ENCODE measurements at places on chromosomes 4 and X.

DNA sequence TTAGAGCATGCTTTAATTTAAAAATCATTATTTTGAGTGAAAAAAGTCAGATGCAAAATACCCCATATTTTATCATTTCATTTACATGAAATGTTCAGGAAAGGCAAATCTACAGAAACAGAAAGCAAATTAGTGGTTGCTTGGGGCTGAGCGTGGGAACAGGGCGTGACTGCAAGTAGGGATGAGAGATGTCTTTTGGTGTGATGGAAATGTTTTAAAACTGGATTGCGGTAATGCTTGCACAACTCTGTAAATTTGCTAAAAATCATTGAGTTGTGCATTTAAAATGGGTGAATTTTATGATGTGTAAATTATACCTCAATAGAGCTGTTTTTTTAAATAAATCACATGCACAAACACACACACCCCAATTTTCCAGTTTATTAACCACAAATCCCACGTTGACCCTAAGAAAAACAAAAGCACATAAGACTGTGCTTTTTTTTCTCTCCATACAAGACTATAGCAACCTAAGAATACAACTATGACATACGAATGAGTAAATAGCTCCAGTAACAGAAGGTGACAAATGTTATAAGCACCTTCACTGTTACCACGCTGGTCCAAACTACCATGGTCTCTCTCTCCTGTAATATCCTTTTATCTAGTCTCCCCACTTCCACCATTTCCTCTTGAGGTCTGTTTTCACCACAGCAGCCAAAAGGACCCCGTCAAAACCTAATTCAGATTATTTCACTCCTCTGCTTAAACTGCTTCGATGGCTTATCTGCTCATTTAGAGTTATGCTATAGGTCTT, 37.2 kb downstream of the FRMD7 start:
- DNase-seq = no peak

DNA sequence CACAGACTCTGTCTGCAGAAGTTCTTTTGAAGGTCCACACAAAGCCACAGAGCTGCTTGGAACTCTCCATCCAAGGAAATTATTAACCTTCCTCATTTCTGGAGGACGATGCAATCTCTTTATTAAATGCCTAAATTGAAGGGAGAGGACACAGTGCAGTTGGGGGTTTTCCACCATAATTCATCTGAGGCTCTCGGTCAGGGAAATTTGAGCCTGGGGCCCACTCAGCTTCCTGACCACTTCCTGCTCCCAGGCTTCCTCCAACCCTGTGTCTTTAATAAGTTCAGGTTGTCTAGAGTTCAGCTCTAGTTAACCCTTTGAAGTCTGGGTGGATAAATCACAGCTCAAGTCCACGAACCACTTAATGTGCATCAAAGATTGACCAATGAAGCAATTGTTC, 58.5 kb downstream of the PRPS1 start:
- DNase-seq = no peak

DNA sequence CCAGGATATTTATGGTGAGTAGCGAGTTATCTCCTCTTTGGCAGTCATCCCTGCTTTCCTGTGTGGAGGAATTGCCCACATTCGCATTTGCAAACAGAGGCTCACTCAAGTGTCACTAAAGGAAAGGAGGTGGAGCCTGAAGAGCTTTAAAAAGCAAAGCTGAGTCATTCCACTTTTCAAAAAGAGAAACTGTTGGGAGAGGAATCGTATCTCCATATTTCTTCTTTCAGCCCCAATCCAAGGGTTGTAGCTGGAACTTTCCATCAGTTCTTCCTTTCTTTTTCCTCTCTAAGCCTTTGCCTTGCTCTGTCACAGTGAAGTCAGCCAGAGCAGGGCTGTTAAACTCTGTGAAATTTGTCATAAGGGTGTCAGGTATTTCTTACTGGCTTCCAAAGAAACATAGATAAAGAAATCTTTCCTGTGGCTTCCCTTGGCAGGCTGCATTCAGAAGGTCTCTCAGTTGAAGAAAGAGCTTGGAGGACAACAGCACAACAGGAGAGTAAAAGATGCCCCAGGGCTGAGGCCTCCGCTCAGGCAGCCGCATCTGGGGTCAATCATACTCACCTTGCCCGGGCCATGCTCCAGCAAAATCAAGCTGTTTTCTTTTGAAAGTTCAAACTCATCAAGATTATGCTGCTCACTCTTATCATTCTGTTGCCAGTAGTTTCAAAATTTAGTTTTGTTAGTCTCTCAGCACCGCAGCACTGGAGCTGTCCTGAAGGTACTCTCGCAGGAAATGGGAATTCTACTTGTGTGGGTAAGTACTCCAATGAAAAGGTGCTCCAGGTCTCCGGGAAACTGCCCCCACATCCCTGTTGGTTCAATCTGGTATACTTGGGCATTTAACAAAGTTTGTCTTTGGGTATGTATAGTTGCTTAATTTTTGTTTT, at the start of gene EGF:
TSS of gene EGF (plus strand) at position 178 of the 890 bp plus-strand sequence. CDS start at position 631, 453 bp downstream.
- no peak for DNase-seq

GRCh38 chrX:81120936-81121371, 80.8 kb downstream of the HMGN5 start:
- no peak for DNase-seq

DNA sequence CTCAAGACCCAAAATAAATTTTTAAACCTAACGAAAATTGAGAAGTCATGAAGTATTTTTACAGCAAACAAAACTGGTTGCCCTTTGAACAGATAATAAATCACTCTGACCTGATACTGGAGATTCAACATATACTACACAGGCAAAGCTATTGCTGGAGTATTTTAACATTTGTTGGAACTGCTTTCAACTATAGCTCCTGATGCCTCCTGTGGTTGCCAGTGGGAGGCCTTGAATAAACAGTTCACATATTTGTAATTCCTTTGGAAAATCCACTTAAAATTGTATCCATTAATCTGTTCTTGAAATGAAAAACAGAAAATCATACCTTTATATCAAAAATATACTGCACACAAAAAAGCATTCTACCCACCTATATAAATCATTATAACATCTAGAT, 605.1 kb downstream of the KCTD8 start:
- no peak for DNase-seq

GRCh38 chr4:26362745-26363439, 42.1 kb downstream of the RBPJ start:
- no peak for DNase-seq

- no peak for DNase-seq
Measured at GRCh38 chrX:149949743-149950436, 11.6 kb upstream of the EOLA2 start.

DNA sequence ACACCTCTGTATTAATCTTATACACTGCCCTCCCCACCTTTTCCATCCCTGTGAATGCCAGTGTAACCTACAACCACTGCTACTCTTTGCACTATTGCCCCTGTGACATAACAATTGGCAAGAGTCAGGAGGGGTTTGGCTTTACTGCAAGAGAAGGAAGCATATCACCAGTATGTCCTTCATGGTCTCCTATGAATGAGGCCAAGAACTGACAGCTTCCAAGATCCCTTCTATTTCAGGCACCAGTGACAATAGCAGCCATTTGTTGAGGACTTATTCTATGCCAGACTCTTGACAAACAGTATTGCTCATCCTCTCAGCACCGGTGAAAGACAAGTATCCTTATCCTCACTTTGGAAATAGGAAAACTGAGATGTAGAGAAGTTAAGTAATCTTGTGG, 363.9 kb downstream of the MID1IP1 start:
- no peak for DNase-seq

DNA sequence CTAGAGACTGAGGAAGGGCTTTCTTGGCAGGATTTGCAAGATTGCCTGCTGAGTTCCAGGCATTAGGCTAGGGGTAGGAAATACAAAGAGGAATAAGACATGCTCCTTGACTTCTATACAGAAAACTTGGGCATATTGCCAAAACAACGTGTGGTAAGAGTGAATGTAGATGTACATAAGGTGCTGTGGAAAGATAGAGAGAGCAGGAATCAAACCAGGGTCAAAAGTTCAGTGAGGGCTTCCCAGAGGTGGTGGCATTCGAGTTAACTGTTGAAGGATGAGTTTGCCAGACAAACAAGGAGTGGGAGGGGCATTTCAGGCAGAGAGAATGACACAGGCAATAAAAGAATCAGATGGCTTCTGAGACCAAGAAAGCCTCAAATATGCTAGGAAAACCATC, 187.9 kb downstream of the KDR start:
- DNase-seq = no peak

GRCh38 chr4:924107-925096, 7.7 kb downstream of the GAK start:
- DNase-seq = no peak

- DNase-seq = no peak
Measured at GRCh38 chrX:118499295-118499694, 3.7 kb downstream of the DOCK11 start.

DNA sequence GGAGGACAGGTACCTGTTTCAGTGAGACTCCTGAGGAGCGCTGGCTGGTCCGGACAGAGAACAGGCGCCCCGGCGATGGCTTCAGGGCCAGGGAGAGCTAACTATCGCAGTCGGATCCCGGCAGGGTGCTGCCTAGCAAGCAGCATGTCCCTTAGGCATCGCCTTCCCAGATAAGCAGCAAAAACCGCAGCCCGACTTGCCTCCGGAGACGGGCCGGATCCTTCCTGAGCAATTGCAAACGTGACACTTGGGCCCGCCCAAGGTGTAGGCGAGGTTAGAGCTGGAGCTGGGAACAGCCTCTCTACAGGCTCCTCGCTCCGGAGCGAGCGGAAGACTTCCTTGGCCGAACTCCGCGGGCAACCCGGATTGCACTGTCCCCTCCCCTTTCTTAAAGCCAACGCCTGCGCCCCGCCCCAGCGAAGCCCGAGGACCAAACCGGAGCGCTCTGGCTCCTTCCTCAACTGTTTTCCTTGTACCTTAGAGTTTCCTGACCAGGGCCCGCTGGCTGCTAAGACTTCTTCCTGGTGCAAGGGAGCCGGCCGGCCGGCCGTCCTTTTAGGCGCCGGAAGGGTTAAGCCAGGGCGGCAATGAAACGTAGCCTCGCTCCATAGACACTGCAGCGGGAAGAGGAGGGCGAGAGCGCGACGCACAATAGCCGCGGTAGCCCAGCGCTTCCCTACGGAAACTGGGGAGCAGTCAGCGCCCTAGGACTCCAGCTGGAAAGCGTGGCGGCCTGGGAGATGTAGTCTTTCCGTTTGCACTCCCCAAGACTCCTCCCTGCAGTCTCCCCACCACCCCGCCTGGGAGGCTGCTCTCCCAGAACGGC, at the start of gene OPHN1:
TSS of gene OPHN1 (minus strand) at position 341 of the 826 bp plus-strand sequence. CDS start 475 bp downstream, outside the sequence.
- no peak for DNase-seq

- no peak for DNase-seq
Measured at GRCh38 chrX:108456971-108457477, 17.4 kb downstream of the COL4A5 start.

DNA sequence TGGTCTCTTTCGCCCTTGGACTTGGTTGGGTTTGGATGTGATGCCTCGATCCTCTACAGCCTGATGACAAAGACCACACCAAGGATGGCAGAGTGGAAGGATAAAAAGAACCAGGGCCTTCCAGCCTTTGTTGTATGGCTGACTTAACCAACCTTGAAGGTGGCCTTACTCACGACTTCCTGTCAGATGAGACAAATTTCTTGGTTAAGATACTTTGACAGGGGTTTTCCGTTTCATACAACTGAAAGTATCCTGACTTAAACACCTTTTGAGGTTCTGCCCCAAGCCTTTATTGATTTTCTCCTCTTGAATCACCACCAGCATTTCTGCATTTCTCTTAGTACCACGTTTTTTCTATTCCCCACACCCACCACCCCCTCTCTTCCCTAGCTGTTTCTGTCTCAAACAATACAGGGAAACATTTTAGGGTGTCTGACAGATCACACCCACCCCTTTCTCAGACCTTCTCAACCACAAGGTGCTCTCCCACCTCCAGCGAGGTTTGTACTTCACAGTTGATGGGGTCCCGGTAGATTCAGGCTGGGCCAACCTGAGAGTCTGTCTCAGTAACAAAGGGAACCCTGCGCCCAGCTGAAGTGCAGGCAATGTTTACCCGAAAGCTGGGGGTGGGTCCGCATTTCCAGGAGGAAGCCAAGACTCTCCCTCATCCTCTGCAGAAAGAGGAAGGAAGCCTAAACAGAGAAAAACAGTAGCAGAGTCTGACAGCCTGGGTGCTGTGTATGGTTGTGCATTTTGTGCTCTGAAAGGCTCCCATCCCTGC, 5.0 kb upstream of the TSPAN5 start:
- DNase-seq = no peak

GRCh38 chrX:112696481-112696880, 16.7 kb upstream of the LHFPL1 start:
- no peak for DNase-seq

- no peak for DNase-seq
Measured at GRCh38 chrX:34839451-34839850, 103.1 kb upstream of the FAM47B start.

DNA sequence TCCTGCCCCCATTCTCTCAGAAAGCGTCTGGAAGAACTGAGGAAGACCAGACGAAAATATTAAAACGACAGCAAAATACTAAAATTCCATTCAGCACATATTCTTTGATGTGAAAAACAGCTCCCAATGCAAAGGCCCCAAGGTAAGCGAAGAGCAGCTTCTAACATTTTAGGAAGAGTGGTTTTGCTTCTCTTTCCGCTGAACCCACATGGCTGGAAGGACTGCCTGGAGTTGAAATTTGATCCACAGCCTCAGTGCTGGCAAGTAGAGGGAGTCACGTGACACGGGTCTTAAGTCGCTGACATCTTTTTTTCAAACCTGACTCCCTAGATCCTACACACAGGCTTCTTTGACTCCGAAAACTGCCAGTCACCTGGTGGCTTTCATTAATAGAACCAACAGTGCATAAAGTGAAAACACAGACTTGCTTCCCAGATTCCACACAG, at the start of gene FAM13A:
TSS of gene FAM13A (minus strand) at position 233 of the 446 bp plus-strand sequence. CDS start at position 12, 221 bp downstream.
- peak; percentile 20 for DNase-seq

GRCh38 chr4:92241094-92241493, 62.7 kb upstream of the GRID2 start:
- no peak for DNase-seq

DNA sequence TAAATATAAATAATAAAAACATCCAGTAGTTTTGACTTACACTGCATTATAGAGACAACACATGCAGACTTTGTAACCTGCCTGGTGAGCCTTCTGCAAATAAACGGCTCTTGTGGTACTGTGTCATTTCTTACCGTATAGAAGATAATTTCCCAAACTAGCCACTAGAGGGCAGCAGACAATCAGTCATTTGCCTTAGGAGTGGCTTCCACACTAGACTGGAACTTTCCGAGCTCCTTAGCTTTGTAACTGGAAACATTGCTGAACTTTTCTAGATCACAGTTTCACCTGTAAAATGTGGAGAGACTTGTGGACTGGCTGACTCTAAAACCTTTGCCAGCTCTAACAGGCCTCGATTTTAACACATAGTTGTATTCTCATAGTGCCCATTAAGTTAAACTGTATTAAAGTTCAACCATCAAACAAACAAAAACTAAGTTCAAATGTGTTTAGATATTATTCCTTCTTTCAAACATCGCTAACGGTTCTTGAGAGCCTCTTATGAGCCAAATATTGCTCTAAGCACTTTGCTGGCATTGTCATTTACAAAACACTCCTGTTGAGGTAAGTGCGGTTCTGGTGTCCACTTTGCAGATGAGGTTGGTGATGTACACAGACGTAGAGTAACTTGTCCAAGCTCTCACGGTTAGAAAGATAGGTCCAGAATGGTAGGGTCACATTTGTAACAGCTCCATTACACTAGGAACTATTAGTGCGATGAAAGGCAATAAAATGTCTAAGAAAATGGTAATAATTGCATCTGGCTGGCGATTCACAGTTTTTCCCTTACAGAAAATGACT, 345.5 kb downstream of the ANK2 start:
- DNase-seq = peak; percentile 77

- no peak for DNase-seq
Measured at GRCh38 chr4:8608714-8609391, 16.3 kb downstream of the CPZ start.
